Stimulated activated CD4-positive, alpha-beta T cell treated with anti-CD3 and anti-CD28 coated beads, Interleukin-12 subunit alpha, Interleukin-12 subunit beta, amount 100 ng/mL, for 4 hours (primary cell): ENCODE measurements at places on chromosomes 6 and 20.

DNA sequence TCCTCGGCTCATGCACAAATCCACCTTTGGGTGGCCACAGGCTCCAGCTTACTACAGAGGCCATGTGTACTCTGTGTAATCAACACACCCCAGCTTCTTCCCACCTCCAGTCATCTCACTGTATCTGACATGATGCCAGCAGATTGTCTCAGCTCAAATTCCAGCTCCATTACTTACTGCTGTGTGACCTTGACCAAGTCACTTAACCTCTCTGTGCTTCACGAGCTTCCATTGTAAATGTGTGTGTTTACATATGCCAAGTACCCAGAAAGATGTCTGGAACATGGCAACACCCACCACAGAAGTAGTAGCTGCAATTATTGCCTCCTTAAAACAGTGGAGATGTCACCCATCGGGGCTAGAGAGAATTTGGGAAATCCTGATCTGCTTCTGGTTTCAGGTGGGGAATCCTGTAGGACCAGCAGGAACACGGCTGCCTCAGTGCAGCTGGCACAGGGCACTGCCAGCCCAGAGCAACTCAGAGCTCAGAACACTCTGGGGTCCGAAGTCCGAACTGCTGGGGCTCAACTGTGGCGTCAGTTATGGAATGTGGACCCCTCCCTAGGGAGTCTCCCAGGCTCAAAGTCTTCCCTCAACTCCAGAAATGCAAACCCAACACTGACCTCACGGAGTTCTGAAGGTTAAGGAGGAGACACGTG, 21.2 kb upstream of the HLA-B start:
- no peak for DNase-seq

- DNase-seq = no peak
Measured at GRCh38 chr20:36035745-36036144, 67.4 kb downstream of the CNBD2 start.

- no peak for DNase-seq
Measured at GRCh38 chr6:168866534-168866933, 387.1 kb downstream of the THBS2 start.

DNA sequence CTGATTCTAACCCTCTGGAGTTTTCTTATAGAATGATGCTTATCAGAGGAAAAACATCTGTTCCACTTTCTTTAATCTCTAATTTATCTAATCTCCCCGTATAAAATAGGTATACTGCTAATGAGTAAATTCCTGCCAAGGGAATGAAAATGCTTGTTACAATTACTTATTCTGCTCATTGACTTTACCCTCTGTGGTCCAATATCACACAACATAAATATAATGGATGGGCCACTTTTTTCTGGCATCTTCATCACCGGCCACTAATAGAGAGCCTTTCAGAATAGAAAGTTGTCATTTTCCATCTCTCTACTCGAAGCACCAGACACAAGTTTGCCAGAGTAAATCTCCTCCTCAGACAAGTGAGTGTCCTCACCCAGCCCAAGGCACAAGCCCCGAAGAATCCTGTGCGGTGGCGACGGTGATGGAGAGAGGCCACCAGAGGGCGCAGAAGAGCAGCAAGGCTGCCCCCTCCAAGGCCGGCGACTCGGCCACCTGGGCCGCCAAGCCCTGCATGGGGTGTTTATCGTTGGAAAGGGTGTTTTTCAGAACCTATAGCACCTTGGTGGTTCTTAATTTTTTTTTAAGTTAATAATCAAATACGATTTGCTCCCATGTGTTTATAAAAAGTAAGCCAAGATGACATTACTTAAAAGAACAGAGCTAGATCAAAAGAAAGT, 212.9 kb upstream of the ARID1B start:
- peak; percentile 77 for DNase-seq

DNA sequence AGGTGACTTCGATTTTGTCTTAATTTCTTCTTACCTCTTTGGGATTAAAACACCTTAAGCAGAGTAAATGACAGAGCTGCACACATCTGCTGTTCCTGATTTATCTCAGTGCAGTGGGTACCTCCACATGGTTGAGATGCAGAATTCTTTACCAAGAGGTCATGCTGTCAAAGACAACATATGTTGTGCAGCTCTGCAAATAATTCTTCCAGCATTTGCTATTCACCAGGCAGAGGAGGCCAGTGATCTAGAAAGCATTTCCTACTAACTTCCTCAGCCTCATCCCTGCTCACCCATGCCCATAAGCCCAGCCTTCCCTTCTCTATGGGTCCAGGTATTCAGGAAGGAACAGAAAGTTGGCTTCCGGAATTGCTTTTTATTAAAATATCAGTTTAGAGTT, 109.3 kb downstream of the THBS2 start:
- DNase-seq = no peak

- no peak for DNase-seq
Measured at GRCh38 chr6:155272353-155273232, 8.8 kb downstream of the CLDN20 start.

DNA sequence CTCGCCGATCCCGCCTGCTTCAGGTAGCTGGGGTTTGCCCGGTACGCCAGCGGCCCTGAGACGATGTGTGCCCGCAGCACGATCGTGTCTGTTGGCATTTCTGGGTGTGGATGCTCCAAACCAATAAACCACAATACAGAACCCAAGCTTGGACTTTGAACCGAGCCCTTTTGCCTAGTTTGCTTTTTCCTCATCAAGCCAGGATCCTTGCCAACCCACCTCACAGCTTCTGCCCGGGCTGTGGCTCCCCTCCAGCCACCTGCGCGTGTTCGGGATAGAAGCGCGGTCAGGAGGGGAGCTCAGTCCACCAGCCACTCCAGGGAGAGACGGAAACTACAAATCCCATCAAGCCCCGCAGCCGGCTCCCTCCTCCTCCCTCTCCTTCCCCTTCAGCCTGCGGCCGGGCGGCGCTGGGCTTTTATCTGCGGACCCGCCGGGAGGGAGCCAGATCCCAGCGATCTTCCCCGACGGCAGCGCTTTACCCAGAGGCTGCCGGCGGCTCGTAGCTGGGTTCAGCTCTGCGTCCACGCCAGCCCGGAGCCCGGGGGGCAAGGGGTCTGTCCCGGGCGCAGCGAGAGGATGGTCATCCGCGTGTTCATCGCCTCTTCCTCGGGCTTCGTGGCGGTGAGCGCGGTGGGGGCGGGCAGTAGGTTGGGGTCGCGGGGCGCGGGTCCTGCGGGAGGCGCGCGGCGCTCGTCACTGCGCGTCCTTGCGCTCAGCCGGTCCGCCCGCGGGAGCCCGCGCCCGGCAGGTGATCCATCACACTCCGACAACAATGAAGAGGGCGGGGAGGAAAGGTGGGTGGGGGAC, at the start of gene SH3BGRL2:
Gene SH3BGRL2 (plus strand): TSS at position 447 of the 810 bp plus-strand sequence. CDS start 133 bp downstream, at position 580.
- DNase-seq = peak; percentile 16

DNA sequence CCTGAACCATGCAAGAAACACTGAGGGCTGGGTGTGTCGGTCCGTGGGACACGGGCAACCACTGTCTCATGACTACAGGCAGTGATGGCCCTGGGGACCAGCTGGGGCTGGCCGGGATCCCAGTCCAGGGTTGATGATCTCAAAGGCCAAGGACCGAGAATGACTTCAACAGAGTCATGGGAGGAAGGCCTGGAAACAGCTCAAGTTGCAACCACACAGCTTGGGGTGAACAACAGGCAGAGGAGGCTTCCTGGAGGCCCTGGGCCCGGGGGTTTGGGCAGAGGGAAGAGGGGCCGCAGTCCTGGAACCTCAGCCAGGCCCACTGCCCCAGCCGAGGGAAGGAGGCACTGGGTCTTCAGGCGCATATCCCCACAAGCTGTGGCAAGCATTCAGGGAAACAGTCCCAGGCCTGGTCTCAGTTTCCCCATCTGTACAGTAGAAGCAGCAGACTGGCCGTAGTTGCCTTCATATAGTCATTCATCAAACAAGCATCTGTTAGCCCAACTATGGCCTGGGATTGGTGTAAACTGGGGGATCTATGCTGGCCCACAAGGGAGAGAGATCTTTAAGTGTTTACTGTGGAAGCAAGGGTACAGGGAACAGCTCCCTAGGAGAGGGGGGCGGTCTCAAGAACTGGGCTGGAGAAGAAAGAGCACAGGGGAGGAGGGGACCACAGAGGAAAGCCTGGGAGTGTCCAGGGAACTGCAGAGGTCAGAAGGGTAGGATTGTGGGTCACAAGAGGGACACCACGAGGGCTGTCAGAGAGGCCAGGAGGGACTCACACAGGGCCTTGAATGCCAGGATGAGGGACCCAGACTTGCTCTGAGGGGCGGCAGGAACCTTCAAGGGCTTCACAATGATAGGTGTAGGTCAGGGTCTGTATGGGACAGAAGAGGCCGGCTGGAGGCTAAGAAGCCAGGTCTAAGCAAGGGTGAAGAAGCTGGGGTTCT, 2.1 kb downstream of the MYL9 start:
- no peak for DNase-seq

- DNase-seq = no peak
Measured at GRCh38 chr6:56364827-56365339, 117.5 kb upstream of the COL21A1 start.

DNA sequence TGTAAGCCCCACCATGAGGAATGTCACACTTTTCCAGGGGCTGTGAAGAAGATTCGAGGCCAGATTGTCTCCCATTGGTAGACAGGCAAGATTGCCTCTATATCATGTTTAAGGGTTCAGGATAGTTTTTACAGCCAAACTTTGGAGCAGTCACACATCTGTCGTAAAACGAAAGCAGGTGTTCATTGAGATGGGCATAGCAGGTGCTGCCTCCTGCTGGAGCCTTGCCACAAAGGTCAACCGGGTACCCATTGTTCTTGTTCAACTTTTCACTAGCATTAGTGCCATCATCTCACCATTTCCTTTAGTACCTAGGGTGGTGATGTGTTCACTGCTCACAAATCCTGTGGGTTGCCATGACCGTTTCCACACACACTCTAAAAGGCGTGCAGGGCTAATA, 198.3 kb downstream of the HTR1B start:
- no peak for DNase-seq

GRCh38 chr6:130624046-130624445, 203.2 kb upstream of the SMLR1 start:
- DNase-seq = no peak

DNA sequence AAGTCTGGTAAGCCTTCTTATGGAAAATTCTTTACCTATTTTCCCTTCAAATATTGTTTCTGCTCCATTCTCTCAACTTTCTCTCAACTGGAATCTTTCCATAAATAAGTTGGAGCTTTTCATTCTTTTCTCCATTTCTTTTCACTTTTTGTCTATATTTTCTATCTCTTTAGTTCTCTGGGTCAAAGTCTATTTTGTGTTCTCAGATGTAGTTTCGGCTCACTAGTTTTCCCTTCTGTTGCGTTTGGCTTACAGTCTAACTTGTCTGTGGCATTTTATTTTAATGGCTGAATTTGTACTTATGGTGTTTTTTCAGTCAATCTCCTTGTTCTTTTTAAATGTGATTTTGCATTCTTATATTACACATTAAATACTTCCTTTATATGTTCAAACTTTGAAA, 14.1 kb upstream of the SLC22A2 start:
- DNase-seq = no peak

DNA sequence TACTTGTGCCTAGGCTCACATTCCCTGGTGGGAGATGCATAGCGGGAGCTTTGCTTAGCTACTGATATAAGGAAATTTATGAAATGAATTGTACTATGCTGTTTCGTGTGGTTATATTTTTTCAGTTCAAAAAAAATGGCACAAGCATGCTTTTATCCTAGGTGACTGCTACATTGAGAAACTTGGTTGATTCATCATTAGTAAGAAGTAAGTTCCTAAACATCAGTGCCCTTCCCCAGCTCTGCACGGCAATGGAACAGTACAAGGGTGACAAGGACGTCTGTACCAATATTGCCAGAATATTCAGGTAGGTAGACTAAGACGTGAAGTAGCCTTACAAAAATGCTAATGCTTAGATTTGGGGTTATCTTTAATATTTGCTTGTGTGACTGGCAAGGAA, 79.7 kb downstream of the ARMC2 start:
- DNase-seq = no peak
